Diencephalon (tissue), 1 donor: ENCODE measurements at places on chromosomes 3 and 15. TPM values are rescaled to one million over a fixed set of nuclear protein-coding genes. Genes with fewer than 3 reads are reported as not detected.

The CACNA2D3 gene
- 69.7 TPM for total RNA-seq

The ROPN1 gene
- not detected for total RNA-seq

The B3GALNT1 gene
- total RNA-seq: 225 TPM

The NR2C2 gene
- total RNA-seq: 66.0 TPM

The GOLGA8S gene
- 0.23 TPM for total RNA-seq

The EOMES gene
- total RNA-seq: 1.6 TPM

The CPN2 gene
- not detected for total RNA-seq

The STAC gene
- total RNA-seq: 13.8 TPM

The TIPIN gene
- 15.0 TPM for total RNA-seq

The CFAP91 gene
- 12.9 TPM for total RNA-seq

The RBPMS2 gene
- 0.46 TPM for total RNA-seq

The ISG20 gene
- total RNA-seq: under 0.01 TPM

The CACNA1D gene
- total RNA-seq: 30.9 TPM

The MKRN3 gene
- 23.8 TPM for total RNA-seq

The TTLL13 gene
- total RNA-seq: not detected

The CYP1A2 gene
- not detected for total RNA-seq

The BTLA gene
- total RNA-seq: 0.23 TPM

The UBA7 gene
- total RNA-seq: 8.3 TPM

The GLT8D1 gene
- total RNA-seq: 74.3 TPM

The ADGRG7 gene
- not detected for total RNA-seq

The STRC gene
- 0.92 TPM for total RNA-seq

The PRICKLE2 gene
- total RNA-seq: 69.9 TPM

The SLC22A13 gene
- total RNA-seq: 0.69 TPM

The IL5RA gene
- total RNA-seq: 11.1 TPM

The CFAP100 gene
- 6.5 TPM for total RNA-seq

The OCA2 gene
- 7.4 TPM for total RNA-seq

The RASGRP1 gene
- total RNA-seq: 14.5 TPM

The TRH gene
- total RNA-seq: 29.1 TPM

The BBS4 gene
- 36.9 TPM for total RNA-seq

The PDHB gene
- total RNA-seq: 72.9 TPM

The ZNF860 gene
- total RNA-seq: 6.7 TPM

The RASGRF1 gene
- 26.1 TPM for total RNA-seq

The APH1B gene
- 21.2 TPM for total RNA-seq

The RPUSD2 gene
- 11.8 TPM for total RNA-seq

The SMCO1 gene
- not detected for total RNA-seq

The PROK2 gene
- total RNA-seq: 5.5 TPM

The HGD gene
- 0.69 TPM for total RNA-seq

The USP13 gene
- 15.2 TPM for total RNA-seq

The CYP8B1 gene
- not detected for total RNA-seq

The SI gene
- total RNA-seq: under 0.01 TPM

The GOLGA6A gene
- total RNA-seq: 0.23 TPM

The GOLGA8H gene
- total RNA-seq: 2.1 TPM

The GPR15 gene
- not detected for total RNA-seq

The CSK gene
- 37.4 TPM for total RNA-seq

The LRRIQ4 gene
- 1.6 TPM for total RNA-seq

The HYAL3 gene
- total RNA-seq: 9.7 TPM

The UTS2B gene
- total RNA-seq: not detected

The ISLR gene
- total RNA-seq: 14.5 TPM

The NME9 gene
- 6.9 TPM for total RNA-seq

The RAB6B gene
- total RNA-seq: 160 TPM

The MESP2 gene
- 0.92 TPM for total RNA-seq

The ZNF710 gene
- 11.1 TPM for total RNA-seq

The GPR62 gene
- 0.46 TPM for total RNA-seq

The EDEM1 gene
- total RNA-seq: 6.7 TPM

The SKOR1 gene
- total RNA-seq: 0.69 TPM

The ZNF80 gene
- 0.23 TPM for total RNA-seq

The MAP3K13 gene
- 46.4 TPM for total RNA-seq

The SST gene
- 80.5 TPM for total RNA-seq

The CLRN1 gene
- total RNA-seq: not detected
